ENCODE measurements at places on chromosomes 4 and X.
A peak's percentile ranks its signal among the peaks of the same experiment; 100 is the strongest.

GRCh38 chr4:12573716-12574115 is 910.4 kb downstream of the RAB28 start:
- DNase-seq = no peak

- DNase-seq = no peak
Observed at GRCh38 chrX:29665532-29665931, 549.8 kb upstream of the MAGEB2 start.

- DNase-seq = no peak
Observed at GRCh38 chrX:129777218-129778030, 2.3 kb upstream of the SASH3 start.

DNA sequence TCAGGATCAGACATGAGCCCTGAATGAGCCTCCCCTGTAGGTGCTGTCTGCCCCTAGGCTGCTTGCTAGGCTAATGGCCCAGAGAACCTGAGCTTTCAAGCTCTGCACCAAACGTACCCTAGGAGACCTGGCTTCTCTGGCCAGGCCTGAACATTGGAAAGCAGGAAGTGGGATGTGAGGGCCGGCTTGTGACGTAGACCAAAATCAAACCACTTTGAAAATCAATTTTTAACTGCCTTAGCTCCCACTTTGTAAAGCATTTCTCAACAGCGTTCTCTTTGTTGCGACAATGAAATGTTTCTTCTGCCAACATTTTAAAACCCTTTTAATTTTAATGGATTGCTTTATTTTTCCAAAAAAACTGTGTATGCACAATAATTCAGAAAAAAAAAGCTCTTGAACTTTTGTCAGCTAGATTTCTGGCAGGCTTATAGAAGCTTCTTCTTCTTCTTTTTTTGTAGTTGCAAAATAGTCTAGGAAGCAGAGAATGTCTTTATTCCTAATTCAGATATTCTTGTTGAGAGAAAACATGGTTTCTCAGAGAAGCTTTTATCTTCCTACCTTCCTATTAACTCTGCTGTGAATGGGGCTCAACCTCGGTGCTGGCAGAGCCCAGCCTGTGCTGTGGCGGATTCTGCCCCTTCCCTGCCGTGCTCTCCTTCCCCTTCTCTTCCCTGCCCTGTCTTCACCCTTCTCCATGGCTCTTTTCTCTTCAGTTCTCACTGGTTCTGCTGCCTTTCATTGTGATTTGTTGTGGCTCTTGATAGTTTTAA is 145.2 kb upstream of the SFRP2 start:
- DNase-seq = no peak

GRCh38 chr4:17597517-17597916 is 16.9 kb upstream of the MED28 start:
- DNase-seq = no peak

GRCh38 chrX:43581888-43582539 is 74.1 kb upstream of the MAOA start:
- DNase-seq = no peak

- no peak for DNase-seq
Observed at GRCh38 chrX:136766785-136767103, 14.0 kb downstream of the ARHGEF6 start.

DNA sequence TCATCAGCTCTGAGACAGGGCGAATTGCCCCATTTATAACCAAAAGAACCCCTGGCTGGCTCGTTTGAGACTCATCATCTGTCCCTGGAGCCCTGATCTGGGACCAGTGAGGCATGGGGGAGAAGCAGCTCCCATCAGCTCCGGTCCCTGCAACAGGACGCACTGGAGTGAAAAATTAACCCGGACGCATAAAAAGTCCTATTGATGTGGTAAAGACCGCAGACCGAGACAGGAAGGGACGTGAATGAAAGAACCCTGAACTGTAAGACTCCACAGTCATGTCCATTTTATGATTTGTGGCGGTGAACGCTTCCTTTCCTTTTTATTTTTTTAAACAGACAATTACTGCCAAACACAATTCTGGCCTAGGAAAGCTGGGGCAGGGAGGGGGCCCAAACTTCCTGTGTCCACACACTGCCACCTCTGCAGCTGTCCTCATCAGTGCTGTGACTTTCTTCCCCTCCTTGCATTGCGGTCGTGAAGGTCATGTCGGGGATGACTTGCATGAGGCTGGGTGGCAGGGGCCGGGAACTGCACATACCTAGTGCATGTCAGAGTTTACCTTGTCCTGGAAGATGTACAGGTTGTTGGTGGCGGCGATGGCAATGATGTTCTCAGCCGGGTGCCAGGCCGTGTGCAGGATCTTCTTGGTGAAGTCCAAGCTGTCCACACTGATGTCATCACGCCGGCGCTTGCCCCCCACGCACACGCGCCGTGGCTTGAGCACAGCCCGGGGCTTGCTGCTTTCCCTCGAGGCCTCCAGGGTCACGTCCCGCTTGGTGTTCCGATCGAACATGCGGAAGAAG is 53.3 kb downstream of the WFS1 start:
- DNase-seq = no peak

- no peak for DNase-seq
Observed at GRCh38 chr4:129966175-129966574, 870.2 kb downstream of the C4orf33 start.

DNA sequence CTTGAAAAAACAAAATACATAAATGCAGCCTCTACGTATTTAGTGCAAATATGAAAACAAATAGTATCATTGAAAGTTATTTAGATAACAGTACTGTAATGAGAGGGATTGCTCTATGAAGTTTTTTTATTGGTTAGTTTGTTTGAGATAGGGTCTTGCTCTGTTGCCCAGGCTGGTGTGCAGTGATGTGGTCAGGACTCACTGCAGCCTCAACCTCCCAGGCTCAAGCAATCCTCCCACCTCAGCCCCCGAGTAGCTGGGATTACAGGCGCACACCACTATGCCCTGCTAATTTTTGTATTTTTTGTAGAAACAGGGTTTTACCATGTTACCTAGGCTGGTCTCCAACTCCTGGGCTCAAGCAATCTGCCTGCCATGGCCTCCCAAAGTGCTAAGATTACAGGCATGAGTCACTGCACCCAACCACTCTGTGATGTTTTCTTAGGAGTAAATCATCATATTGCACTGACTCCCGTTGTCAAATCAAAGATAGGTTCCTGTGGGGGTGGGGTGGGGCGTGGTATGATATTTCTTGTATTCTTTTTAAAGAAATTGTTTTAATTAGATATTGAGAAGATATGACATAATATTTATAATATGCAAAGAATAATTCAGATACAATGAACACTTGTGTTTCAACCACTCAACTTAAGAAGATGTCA is 75.8 kb downstream of the ATG4A start:
- peak; percentile 34 for DNase-seq

DNA sequence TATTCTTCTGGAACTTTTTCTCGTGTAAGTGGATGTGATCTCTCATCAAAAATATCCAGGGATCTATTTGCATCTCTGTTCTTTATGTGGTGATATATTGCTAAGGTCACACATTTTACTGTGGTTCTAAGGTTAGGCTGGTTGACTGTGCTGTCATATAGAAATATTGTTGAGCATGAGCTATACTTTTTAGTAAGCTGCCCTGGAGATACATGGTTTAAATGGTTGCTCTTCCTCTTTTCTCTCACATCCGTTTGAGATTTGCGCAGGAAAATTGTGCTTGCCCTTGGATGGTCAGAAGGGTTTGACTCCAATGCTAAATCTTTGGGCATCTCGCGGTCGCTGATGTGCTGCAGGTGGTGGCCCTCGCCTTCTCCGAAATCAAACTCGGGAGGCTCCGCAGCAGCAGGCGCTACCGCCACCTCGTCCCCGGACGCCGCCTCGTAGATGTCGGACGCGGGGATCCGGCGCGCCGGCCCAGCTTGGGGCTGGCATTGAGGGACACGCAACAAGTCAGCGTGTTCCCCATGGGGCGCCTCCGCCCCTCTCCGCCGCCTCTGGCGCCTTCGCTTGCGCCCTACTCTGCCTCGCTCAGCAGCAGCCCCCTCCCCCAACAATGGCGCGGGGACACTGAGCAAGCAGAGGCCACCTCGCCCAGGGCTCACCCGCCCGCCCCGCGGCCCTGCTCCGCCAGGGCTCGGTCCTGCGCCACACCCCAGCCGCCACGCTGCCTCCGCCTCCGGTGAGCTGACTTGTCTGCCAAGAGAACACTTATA is 154.5 kb downstream of the MSN start:
- DNase-seq = no peak

GRCh38 chr4:111492496-111492895 is 652.8 kb upstream of the FAM241A start:
- no peak for DNase-seq

- no peak for DNase-seq
Observed at GRCh38 chrX:46258356-46258755, 286.9 kb downstream of the ZNF674 start.

DNA sequence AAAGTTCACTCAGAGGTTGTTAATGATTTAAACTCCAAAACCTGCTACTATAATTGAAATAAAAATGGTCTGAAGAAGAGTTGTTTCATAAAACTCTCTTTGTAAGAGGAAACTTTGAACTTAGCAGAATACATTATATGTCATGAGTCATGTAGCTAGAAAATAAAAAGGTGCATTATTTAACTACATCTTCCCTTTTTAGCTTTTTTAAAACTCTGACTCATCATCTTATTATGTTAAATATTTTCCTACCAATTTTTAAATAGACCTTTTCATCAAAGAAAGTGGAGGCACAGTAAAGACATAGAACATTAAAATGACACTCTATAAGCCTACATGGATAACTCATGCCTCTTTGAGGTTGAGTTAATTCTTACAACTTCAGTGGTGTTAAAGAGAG is 1.2 kb upstream of the ZNF827 start:
- DNase-seq = no peak

All from HS-27A (cell line).